ENCODE measurements at places on chromosomes 2 and 18. TPM values are rescaled to one million over a fixed set of nuclear protein-coding genes. Genes with fewer than 3 reads are reported as not detected.
A peak's percentile ranks its signal among the peaks of the same experiment; 100 is the strongest.

- no peaks in the 10 kb centered on the region for H3K36me3 ChIP-seq
- DNase-seq: no peak
- no peak overlapping the region for H3K27ac ChIP-seq
- no peaks in the 10 kb centered on the region for H3K27me3 ChIP-seq
These were observed 104.5 kb upstream of the TAF1B start for GRCh38 chr2:9738535-9739496.

TBC1D8 gene
- total RNA-seq: 13.9 TPM

UGT1A10 gene
- not detected for total RNA-seq

TNFRSF11A gene
- 13.7 TPM for total RNA-seq

- H3K4me3 ChIP-seq: no peak overlapping the region
- no peak overlapping the region for H3K27ac ChIP-seq
These were observed 173.0 kb downstream of the CTIF start for GRCh38 chr18:48711651-48712486.

- DNase-seq: no peak
- no peaks in the 10 kb centered on the region for H3K36me3 ChIP-seq
- H3K27ac ChIP-seq: no peak overlapping the region
- no peak overlapping the region for H3K4me3 ChIP-seq
- H3K4me1 ChIP-seq: no peaks in the 10 kb centered on the region
These were observed 2012.5 kb upstream of the LRRTM1 start for GRCh38 chr2:82317012-82317411.

G6PC2 gene
- not detected for total RNA-seq

GRCh38 chr18:3067722-3068121, 54.8 kb upstream of the LPIN2 start:
- no peaks in the 10 kb centered on the region for H3K4me1 ChIP-seq
- no peaks in the 10 kb centered on the region for H3K36me3 ChIP-seq
- no peaks in the 10 kb centered on the region for H3K27me3 ChIP-seq
- no peak overlapping the region for H3K4me3 ChIP-seq

DNA sequence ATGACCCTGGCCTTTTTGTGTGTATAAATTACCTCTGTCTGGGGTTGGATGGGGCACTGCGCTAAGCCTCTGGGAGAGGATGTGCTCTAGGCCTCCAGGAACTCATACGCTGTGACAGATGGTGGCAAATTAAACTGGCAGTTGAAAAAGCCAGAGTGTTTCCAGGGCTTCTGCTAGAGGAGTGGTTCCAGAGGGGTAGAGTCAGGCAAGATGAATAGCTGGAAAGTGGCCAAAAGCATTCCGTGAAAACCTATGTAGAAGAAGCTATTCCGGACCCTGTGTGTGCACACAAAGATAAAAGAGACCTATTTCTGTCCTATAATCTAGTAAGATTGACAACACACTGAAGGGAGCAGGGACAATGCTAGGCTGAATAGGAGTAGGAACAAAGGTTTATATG, 84.8 kb downstream of the ACTR3 start:
- peaks cover 5% of the 10 kb centered on the region for H3K4me1 ChIP-seq
- no peak overlapping the region for H3K27ac ChIP-seq
- DNase-seq: no peak
- H3K27me3 ChIP-seq: no peaks in the 10 kb centered on the region

DNA sequence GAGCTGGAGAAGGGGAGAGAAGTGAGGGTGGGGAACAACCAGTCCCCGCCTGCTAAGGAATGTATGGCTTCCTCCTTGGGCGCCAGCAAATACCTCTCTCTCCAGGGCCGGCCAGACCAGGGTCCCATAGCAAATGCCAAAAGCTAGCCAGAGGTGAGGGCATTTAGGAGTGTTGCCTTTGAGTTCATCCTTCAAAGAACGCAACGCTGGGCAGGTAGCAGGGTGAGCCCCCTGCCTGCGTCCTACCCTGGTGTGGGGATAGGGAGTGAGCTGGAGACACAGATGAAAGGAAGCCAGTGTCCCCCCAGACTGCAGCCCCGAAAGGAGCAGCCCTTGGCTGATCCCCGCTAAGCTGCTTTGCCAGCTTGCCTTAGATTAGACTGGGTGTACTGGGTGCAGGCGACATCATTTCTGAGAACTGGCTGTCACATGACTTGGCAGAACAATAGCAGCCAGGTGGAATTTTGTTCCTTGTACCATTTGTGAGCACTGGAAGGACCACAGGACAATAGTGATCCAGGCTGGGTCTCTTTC, 40.4 kb downstream of the KLHL29 start:
- H3K27me3 ChIP-seq: no peaks in the 10 kb centered on the region
- DNase-seq: peak; percentile 65
- no peak overlapping the region for H3K4me3 ChIP-seq
- H3K36me3 ChIP-seq: no peaks in the 10 kb centered on the region

CRACDL gene
- 0.27 TPM for total RNA-seq

GRCh38 chr18:67310826-67311225, 205.7 kb downstream of the DSEL start:
- DNase-seq: no peak
- H3K27ac ChIP-seq: no peak overlapping the region
- H3K4me1 ChIP-seq: no peaks in the 10 kb centered on the region

DNA sequence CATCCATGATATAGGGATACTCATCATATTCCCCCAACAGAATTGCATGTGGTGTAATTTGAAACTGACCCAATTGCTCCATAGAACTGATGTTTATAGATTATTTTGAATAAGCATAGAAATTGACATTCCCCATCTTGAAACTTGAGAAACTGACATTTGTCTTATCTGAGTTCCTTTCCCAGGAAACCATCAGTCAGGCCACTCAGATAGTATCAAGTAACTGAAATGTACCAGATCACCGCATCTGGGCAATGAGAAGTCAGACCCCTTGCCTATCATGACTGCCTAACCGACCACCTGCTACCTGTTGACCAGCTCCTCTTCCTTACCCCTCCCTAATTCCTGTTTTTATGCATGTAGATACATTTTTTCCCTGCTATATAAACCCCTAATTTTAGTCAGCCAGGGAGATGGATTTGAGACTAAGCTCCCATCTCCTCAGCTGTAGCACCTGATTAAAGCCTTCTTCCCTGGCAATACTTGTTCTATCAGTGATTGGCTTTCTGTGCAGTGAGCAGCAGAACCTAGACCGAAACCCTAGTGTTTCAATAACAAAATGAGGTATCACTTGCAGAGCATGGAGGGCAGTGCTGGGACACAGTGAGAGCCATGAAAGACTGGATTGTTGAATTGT, 274.5 kb downstream of the LPIN1 start:
- no peak for DNase-seq
- peaks cover 6% of the 10 kb centered on the region for H3K27me3 ChIP-seq
- H3K27ac ChIP-seq: no peak overlapping the region
- H3K4me3 ChIP-seq: peak overlapping the region; percentile 2

- no peaks in the 10 kb centered on the region for H3K27me3 ChIP-seq
- no peak overlapping the region for H3K4me3 ChIP-seq
- peak overlapping the region; percentile 9 for H3K27ac ChIP-seq
- no peaks in the 10 kb centered on the region for H3K4me1 ChIP-seq
- H3K36me3 ChIP-seq: no peaks in the 10 kb centered on the region
These were observed 819.5 kb downstream of the BCL11A start for GRCh38 chr2:59733970-59734369.

DNA sequence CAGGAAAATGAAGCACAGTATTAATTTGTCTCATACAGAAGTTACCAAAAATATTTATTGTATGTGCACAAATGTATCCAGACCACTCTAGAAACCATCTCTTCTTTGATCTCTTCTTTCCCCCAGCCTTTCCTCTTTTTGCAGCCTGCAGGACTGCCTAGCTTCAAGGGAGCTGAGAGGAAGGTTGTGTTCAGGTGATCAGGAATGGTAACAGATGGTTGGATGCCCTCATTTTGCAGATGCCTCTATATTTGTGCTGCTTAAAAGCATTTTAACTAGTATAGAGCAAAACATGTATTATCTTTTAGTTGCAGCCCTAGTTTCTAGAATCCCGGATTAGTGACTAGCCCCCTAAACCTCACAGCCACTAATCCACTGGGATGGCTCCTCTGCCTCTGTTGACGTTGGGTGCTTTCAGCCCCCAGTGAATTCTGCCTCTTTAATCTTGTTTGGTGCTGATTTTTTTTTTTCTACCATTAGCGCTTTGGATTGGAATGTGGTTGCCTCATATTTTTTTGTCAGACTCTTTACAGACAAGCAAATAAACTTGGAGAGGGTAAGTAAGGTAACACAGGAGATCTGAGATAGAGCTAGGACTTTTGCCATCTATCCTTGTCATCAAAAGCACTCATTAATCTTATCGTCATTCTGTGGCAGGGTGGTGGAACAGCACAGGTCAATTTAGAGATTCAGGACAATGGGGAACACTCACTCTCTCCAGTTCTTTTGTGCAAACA, 103.8 kb upstream of the NDUFV2 start:
- no peaks in the 10 kb centered on the region for H3K27me3 ChIP-seq
- no peak overlapping the region for H3K4me3 ChIP-seq
- DNase-seq: no peak
- no peaks in the 10 kb centered on the region for H3K4me1 ChIP-seq

DNA sequence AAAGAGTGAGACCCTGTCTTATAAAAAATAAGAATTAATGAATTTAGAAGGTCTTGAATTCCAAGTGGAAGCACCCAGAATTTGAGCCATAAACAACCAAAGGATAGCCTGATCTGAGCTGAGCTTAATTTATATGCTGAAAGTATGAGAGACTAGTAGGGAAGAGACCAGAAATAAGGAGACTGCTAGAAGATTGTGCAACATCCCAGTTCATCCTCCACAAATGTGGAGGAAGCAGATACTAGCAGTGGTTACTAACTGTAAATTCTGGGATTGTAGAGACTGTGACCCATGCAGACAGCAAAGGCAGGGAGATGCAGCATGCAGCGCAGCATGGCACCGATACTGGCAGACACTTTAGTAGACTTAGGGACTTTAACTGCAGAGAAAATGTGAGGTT, 1.5 kb upstream of the SULT1C2 start:
- no peaks in the 10 kb centered on the region for H3K36me3 ChIP-seq
- H3K27ac ChIP-seq: no peak overlapping the region
- no peak for DNase-seq

IER3IP1 gene
- 9.6 TPM for total RNA-seq

DNA sequence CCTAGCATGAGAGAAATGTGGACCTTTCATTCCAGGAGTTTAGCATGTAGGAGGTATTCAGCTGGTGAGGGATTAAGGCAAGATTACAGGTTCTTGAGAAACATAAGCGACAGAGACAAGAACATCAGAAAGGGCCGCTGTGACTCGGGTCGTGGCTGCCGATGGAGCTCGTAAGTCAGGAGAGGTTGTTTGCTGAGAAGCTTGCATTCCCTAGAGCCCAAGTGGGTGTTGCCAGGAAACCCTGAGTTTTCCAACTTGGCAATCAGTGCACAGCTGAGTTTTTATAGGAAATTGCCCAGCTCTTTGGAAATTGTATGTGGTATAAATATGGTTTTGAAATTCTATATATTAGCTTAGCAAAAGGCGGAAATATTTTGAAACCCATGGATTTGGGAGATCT, 46.4 kb upstream of the CYP1B1 start:
- H3K36me3 ChIP-seq: no peaks in the 10 kb centered on the region
- no peak overlapping the region for H3K4me3 ChIP-seq
- H3K27me3 ChIP-seq: no peaks in the 10 kb centered on the region
- no peak for DNase-seq

GRCh38 chr2:5720426-5720825, 28.2 kb downstream of the SOX11 start:
- H3K4me1 ChIP-seq: peaks cover 4% of the 10 kb centered on the region
- H3K27ac ChIP-seq: no peak overlapping the region
- no peaks in the 10 kb centered on the region for H3K27me3 ChIP-seq
- no peaks in the 10 kb centered on the region for H3K36me3 ChIP-seq

- no peaks in the 10 kb centered on the region for H3K27me3 ChIP-seq
- H3K4me1 ChIP-seq: no peaks in the 10 kb centered on the region
- no peak overlapping the region for H3K4me3 ChIP-seq
- no peak for DNase-seq
- no peaks in the 10 kb centered on the region for H3K36me3 ChIP-seq
These were observed 323.1 kb upstream of the TNP1 start for GRCh38 chr2:217182926-217183325.

GRCh38 chr2:206062724-206063123, 23.2 kb downstream of the INO80D start:
- DNase-seq: no peak
- H3K4me3 ChIP-seq: no peak overlapping the region
- no peak overlapping the region for H3K27ac ChIP-seq
- H3K4me1 ChIP-seq: no peaks in the 10 kb centered on the region

STK39 gene
- total RNA-seq: 22.3 TPM

CAPN13 gene
- 40.8 TPM for total RNA-seq

TCF7L1 gene
- 90.6 TPM for total RNA-seq

DNA sequence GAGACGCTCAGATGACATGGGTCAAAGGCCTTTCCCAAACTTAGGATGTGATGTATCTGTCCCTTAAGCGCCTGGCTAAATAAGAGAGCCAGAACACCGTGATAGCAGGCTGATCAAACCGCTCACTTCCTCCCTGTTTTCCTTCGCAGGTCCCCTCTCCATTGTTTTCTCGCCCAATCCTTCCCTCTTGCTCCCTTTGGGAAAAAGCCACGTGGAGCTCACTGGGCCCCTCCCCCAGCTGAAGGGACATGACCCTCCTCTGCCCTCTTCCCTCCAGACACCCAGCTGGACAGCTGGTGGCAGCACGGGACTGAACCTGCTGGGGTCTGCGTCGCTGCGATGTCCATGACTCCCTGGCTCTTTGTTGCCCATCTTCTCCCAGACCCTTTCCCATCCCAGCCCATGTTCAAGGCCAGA, 201.7 kb downstream of the TNS1 start:
- no peaks in the 10 kb centered on the region for H3K27me3 ChIP-seq
- H3K4me1 ChIP-seq: no peaks in the 10 kb centered on the region
- no peak overlapping the region for H3K27ac ChIP-seq
- no peak overlapping the region for H3K4me3 ChIP-seq
- peak; percentile 53 for DNase-seq

GRCh38 chr2:103005393-103005792, 243.6 kb downstream of the TMEM182 start:
- H3K27ac ChIP-seq: no peak overlapping the region
- H3K27me3 ChIP-seq: peaks cover 83% of the 10 kb centered on the region
- H3K4me1 ChIP-seq: peaks cover 10% of the 10 kb centered on the region
- DNase-seq: no peak

ZNF385B gene
- 5.0 TPM for total RNA-seq

DNA sequence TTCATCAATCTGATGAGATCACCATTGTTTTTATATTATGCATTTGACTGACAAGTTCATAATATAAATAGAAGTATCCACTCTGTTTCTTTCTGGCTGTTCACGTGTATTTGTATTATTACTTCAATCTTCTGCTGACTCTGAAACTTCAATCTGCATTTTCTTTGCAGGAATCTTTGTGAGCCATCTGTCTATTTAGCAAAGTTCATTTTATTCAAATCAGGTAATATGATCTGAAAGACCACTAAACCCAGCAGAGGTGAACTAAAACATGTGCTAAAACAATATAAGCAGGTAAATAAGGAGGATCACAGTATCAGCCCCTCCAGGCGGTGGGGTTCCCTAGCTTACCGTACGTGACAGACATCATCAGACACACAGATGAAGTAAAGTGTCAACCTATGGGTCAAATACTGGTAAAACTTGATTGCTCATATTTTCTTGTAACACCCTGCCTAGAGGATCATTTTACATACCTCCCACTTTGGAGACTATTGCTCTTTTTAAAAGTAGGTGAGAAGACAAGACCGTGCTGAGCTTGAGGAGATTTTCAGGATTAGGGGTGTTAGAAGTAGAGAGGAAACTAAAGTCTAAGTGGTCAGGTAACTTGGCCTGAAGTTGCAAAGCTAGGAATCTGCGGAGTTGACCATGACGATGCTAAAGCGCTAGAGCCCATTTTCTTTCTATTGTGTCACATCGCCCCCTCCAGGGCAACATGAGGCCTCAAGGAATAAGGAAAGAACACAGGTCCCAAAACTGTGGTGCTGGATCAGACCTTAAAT, 9.0 kb downstream of the DTNB start:
- H3K36me3 ChIP-seq: no peaks in the 10 kb centered on the region
- H3K27me3 ChIP-seq: no peaks in the 10 kb centered on the region
- no peaks in the 10 kb centered on the region for H3K4me1 ChIP-seq

- no peak for DNase-seq
- no peak overlapping the region for H3K27ac ChIP-seq
- no peaks in the 10 kb centered on the region for H3K4me1 ChIP-seq
- no peaks in the 10 kb centered on the region for H3K27me3 ChIP-seq
These were observed 92.5 kb upstream of the PPP1CB start for GRCh38 chr2:28659127-28659526.

Data from endodermal cell (in vitro differentiated cells).